ENCODE measurements at places on chromosomes 4 and X.

- DNase-seq, result no peak
These were observed 130.8 kb downstream of the ZAR1 start for GRCh38 chr4:48620831-48621230.

GRCh38 chrX:150005027-150005426 is 66.7 kb upstream of the EOLA2 start:
- DNase-seq, result no peak

- DNase-seq, result peak; percentile 78
These were observed 1.2 kb downstream of the CORIN start for GRCh38 chr4:47836641-47837093.

DNA sequence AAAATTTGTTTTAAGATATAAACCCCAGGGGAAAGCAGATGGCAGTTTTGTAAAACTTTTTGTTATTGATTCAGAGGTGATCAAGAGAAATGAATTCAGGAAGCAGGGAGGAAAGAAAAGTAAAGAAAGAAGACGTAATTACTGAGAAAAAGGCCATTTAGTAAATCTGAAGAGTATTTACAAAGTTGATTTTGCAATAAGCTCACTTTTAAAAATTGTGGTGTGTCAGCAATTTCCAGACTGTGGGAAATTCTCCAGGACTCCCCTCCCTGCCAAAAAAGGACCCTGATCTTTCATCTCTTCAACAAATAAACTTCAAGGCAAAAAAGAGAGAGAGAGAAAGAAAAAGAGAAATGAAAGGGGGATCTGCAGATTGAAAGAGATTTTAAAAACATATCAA is 36.6 kb downstream of the PCYT1B start:
- no peak for DNase-seq

DNA sequence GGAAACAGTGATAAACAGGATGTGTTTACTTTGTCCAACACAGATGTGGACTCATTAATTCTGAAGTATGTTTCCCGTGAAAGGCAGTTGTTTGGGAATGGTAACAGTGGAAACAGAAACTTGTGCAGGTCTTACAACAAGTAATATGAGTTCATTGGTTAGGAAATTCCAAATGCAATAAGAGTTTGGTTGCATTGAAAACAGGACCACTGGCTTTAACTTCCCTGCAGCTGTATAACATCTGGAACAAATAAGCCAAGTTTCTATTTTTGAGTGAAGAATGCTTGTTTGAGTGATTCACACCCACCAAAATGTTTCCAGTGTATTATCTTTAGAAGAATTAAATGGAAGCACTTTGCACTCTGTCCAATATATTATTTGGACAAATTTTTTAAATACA is 82.4 kb upstream of the BMP3 start:
- no peak for DNase-seq

- no peak for DNase-seq
These were observed 41.6 kb downstream of the UNC5C start for GRCh38 chr4:95507147-95507546.

DNA sequence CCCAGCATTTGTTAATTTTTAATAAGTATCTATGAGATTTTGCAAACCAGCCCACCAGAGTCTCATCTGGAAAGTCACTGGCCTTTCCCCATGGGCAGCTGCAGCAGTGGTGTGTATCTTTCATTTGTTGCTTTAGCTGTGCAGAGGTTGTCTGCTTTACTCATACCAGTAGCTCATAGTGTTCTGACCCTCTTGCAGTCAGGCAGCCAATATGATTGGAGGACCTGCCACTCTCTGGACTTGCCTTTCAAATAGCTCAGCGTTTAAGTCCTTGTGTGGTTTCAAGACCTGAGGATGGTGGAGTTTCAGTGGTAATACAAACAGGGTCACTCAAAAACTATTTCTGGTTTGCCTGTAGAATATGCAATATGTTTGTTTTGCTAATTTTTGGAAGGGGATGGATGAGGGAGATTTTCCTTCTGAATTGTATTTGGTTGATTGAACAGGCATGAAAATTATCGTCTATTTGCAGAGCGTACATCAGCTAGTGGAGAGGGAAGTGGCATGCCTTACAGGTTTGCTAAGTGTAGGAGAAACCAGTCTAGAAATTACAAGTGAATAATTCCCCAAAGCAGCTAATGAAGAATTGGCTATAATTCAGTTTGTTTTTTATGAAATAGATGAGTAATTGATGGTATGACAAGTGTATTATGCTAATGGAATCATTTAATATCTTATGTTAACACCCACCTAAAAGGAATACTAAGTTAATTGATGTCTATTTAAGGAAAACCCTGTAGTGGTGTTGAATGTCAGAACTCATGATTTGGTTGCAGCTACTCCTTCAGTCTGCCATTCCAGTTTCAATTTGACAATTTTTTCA is 8.9 kb downstream of the POLA1 start:
- DNase-seq, result no peak

- peak; percentile 71 for DNase-seq
These were observed 88.4 kb downstream of the ZXDA start for GRCh38 chrX:57821703-57822387.

- DNase-seq, result peak; percentile 83
These were observed 46.3 kb downstream of the ATP10D start for GRCh38 chr4:47531241-47531953.

DNA sequence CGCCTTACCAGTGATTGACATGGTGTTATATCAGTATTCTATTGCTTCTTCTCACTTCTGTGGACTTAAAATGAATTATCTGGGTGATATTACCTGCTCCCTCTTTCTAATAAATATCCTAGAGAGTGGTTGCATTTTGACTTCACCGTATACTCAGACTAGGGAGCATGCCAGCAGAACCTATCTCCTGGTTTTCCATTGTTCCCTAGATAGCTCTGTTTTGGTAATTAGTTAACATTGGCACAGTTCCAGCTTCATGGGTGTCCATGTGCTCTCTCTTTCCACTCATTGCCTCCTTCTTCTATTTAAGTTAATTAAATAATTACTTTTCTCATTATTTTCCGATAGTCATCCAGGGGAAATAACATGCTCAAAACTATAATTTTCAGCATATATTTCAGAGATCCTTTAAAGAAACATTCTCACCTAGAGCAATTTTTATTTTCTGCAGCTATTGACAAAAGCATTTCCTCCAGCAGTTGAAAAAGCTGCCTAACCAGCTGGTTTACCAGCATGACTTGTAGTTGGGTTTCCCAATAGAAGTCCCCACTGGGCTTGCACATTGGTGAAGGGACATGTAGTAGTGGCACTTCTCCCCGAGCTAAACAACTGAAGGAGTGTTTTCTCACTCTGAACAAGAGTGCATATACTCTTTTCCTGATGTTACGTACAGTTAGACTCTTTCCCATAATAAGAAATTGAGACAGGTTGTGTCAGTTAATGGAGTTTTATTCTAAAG is 27.9 kb upstream of the PAPSS1 start:
- DNase-seq, result no peak

- no peak for DNase-seq
These were observed 104.9 kb downstream of the SLIT2 start for GRCh38 chr4:20356565-20356964.

GRCh38 chr4:129822701-129823100 is 726.7 kb downstream of the C4orf33 start:
- no peak for DNase-seq

DNA sequence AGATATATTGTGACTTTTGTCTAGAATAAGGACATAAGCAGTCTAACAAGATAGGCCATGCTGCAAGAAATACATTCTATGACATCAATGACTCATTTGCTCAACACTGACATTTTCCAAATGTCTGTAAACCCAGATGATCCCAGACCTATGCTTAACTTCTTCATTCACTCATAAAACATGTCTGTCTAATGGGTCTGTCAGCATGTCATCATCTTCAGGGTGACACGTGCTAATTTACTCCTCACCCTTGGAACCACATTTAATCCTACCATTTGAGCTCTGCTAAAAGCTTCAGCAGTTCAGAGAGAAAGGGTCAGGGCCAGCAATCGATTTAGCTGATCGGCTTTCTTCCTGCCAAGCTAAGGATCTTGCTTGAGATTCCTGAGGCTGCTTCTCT is 109.4 kb upstream of the MAP3K15 start:
- DNase-seq, result no peak

DNA sequence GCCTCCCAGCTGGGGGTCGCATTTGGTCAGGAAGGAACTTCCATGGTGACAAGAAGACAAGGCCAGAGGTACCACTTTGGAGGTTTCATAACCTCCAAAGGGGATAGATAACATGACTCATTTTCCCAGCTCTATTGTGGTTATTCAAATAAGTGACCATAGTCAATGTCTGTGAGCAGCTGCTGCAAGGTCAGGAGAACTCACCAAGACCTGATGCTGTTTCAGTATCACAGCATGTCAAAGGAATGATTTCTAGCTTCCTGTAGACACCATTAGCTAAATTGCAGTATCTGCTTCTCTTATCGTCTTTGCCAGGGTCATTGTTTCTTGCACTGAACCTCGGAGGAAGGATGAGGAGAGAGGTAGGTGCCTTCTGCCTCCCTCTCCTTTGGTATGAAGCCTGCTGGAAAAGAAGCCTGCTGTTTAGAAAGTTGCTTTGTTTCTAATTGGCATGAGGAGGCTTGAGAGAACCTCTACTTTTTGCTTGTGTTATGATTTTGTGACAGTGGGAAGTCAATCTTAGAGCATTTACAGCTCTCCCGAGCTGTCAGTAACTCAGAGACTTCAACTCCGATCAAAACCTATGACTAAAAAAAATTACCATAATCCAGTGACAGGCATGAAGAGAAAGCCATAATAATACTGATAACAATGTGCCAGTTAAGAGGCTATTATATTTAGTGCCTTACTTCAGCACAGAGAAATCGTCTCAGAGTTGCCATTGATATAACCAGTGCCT is 38.0 kb upstream of the GATB start:
- DNase-seq, result no peak

DNA sequence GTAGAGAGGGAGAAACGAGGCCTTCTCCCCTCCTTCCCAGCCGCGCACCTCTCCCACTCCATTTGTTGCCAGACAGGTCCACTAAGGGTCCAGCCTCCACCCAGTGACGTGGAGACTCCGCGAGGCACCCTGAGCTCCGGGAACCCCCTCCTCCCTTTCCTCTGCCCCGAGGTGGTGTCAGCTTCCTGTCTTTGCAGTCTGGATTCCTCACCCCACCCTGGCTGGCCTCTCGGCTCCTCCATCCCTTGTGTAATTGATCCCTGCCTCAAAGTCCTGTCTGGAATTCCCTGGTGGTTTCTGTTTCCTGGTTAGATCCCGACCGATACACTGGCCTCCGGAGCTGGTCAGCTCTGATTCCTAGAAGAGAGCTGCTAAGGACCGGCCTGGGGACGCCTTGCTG is 105.9 kb upstream of the SCOC start:
- no peak for DNase-seq

DNA sequence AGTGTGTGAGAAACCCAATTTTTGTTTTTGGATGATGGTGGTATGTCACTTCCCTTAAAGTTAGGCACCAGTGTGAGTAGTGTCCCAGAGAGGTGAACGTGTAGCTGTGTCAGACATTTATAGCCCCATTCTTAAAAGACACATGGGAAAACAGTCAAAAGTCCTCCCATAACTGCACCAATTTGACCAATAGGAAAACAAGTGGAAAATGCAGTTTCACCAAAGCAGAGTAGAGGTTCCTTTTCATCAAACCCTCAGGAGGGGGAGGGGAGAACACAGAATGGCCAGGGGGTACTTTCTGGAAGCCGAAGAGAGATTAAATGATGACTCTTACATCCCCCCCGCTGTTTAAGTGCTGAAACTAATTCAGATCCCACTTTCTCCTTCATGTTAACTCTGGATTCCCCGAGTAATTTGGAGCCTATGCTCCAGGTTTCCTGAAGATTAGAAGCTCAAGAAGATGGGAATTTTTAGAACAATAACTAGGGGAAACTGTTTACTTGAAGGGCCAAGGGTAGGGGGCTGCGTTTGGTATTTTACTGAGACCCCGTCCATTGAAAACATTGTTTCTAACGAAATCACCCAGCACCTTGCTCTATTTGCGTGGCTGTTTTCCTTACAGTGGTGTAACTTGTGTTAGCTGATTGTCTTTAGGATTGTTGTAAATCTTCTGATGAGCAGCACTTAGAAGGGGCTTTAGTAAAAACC is 2.1 kb upstream of the LEF1 start:
- DNase-seq, result peak; percentile 22

GRCh38 chrX:19879735-19880378 is 7.5 kb downstream of the SH3KBP1 start:
- DNase-seq, result peak; percentile 91

DNA sequence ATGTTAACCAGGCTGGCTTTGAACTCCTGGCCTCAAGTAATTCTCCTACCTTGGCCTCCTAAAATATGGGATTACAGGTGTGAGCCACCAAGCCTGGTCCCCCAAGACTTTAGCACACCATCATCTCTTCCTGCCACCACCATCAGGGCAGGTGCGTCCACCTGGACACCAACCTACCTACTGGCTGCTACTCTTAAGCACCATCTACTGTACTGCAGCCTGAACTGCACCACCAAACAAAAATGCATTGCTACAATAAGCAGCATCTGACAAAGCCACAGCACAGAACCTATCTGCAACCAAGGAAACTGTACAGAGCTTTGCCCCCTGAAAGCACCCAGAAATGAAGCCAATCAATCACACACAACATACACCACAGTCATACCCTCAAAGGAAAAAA is 139.7 kb downstream of the EFHC2 start:
- no peak for DNase-seq

DNA sequence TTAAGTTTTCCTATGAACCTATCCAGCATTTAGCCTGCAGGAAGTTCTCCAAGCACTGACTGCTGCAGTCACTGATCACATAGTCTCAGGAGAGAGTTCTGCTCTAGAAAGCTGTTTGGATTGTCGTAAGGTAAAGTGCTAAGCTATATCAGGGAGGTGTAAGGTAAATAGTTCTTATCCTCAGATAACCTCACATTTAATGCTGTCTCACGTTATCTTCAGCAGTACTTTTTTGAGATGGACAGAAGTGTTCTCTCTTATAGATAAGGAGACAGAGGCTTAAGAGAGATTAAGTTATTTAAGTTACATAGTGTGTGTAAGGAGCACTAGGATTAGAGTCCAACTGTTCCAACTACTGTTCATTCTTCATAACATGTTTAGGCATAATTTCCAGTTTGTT is 77.9 kb downstream of the STIM2 start:
- peak; percentile 25 for DNase-seq

DNA sequence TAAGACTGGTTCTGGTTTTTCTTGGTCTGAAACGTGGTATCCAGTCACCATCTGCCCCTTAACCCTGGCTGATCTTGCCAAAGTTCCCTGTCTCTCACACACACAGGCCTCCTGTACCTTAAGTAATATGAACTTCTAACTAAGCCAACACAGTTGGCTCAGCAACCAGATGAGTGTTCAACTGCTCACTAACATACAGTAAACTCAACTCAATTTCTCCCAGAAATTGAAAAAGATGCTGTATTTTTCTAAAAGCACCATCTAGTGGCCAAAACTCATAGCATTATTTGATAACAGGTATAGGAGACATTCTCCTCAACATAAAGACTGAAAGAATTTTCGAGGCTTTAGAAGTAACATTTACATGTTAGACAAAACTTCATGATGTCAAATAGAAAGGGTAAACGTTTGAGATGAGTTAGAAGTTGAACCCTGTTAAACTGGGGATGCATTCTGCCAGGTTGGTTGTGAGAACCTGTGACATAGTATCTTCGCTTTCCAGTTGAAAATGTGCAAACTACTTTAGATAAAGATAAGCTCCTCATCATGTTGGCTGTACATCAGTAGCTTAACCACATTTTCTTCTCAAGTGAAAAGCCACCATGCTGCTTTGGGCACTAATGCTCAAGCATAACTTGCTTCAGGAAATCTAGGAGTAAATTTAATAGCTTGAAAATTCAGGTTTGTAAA is 31.2 kb downstream of the CCNI start:
- peak; percentile 77 for DNase-seq

GRCh38 chrX:40465735-40466551 is 114.8 kb upstream of the ATP6AP2 start:
- DNase-seq, result no peak

GRCh38 chr4:139557556-139558110 is 1.6 kb upstream of the SETD7 start:
- DNase-seq, result no peak

All from hematopoietic multipotent progenitor cell treated with erythropoietin and hydrocortisone succinate and interleukin-3 and kit ligand, for 4 days (in vitro differentiated cells).